ENCODE measurements at places on chromosomes 7 and 10.
A peak's percentile ranks its signal among the peaks of the same experiment; 100 is the strongest.

GRCh38 chr7:84647797-84648757 is 453.5 kb upstream of the SEMA3A start:
- DNase-seq = no peak

DNA sequence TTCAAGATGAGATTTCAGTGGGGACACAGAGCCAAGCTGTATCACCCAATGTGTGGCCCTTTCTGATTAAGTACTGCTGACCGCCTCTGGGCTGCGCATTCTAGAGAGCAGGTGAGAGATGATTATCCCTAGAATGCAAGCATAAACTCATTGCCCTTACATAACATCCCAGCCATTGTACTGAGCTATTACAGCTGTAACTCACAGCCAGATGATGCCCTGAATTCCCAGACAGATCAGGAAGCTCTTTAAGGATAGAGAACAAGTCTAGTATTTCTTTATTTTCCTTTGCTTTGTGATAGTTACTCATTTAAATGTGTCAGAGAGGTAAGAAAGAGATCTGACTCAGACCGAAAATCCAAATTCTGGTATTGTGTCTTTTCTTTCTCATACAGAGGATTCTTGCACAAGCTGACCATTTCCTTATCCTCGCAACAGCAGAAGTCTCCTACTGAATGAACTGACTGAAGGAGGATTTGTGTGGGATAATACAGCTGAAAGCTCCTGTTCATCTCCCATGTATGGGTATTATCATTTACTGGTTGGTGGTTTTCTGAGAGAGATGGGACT is 58.4 kb downstream of the ZNF22 start:
- no peak for DNase-seq

GRCh38 chr7:84624527-84624926 is 429.9 kb upstream of the SEMA3A start:
- no peak for DNase-seq

DNA sequence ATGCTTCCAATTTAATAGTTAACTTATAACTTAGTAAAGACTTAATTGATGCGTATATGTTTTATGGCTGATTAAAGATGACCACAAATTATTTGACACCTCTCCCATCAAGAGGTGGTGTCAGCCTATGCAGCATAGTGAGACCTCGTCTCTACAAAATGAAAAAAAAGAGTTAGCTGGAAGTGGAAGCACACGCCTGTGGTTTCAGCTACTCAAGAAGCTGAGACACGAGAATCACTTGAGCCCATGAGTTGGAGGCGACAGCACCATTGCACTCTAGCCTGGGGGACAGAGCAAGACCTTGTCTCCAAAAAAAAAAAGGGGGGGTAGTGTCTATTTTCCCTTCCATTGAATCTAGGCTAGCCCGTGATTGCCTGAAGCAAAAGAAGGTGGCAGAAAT is 99.1 kb upstream of the ABI1 start:
- DNase-seq = no peak

DNA sequence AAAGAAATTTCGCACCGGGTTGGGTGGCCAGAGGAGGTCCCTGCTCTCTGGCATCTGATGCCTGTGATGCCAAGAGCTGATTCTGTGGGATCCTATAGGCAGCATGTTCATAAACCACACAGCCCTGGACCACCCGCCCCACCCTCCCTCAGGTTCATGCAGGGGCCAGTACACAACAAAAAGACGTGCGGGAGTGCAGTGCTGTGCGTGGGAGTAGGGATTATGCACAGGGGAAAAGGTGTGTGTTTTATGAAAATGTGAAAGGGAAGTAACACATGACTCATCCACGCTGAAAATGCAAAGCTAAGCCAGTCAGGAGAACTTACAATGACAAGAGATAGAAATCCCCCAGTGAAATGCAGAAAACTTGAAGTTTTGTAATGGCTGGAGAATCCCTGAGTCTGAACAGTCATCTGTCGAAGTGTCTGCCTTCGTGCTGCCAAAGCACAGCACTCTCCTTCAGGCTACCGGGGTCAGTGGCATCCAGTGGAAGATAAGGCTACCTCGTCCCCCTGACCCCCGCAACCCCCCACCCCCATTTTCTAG is 1.1 kb downstream of the KIAA1217 start:
- no peak for DNase-seq

- DNase-seq = no peak
Measured at GRCh38 chr7:115368998-115369397, 447.1 kb downstream of the MDFIC start.

GRCh38 chr10:95406651-95407280 is 116.0 kb upstream of the PDLIM1 start:
- no peak for DNase-seq

GRCh38 chr7:38040831-38041230 is 120.4 kb downstream of the EPDR1 start:
- DNase-seq = no peak

DNA sequence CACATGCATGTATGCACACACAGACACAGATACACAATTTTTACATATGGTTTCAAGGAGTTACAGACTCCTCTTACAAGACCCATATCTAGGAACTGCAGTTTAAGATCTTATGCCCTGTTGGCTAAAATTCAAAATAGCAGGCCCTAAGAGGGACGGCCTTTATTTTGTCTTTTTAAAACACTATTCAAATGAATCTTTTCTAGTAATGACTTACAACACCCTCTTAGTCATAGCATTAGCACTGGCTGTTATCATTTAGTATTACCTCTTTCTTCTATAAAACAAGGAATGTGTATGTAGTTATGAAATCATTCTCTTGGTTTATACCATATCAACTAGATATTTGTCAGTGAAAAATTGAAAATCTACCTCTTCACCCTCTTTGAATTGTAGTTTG is 15.3 kb downstream of the PAPSS2 start:
- no peak for DNase-seq

DNA sequence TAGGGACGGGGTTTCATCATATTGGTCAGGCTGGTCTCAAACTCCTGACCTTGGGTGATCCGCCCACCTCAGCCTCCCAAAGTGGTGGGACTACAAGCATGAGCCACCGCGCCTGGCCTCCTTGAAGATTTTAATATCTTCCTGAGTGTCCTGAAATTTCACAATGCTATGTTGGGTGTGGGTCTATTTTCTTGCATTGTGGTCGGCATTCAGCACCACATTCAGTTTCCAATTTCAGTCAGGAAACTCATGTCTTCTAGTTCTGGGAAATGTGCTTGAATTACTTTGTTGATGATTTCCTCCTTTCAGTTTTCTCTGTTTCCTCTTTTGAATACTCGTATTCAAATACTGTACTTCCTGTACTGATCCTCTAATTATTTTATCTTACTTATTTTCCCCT is 49.3 kb upstream of the IL6 start:
- no peak for DNase-seq

DNA sequence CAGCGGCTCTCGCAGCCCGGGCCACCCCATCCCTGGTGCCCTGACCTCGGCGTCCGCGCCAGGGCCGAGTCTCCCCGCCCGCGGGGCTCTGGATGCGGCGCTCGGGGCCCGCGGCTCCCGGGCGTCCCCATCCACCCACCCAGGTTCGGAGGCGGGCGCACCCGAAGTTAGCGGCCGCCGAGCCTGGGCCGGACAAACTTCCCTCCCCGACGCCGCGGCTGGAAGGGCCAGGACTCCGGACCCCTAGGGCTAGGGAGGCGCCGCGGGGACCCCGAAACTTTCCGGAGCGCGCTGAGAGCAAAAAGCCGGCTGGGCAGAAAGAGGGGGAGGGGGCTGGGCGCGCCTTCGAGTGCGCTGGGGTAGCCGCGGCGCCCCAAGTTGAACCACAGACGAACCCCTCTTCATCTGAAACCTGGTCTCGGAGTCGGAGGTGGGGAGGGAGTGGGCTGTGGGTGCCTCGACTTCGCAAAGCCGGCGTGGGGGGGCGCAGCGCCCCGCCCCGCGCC is 3.7 kb upstream of the ELFN1 start:
- no peak for DNase-seq

DNA sequence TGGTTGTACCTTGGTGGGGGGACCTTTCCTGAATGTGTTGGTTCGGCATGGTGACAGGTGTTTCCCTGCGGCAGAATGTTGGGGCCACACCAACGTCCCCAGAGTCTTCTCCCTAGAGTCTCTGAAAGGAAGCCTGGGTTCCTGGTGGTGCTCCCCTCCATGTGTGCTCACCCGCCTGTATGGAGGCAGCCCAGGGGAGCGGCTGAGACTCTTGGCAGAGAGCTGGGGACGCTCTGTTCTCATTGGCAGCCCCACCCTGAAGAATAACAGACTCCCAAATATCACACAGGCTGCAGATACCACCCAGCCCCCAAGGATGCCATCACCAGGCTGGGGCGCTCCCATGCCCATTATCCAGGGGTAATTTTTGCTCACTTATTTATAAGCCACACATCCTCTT is 34.8 kb downstream of the CHST12 start:
- DNase-seq = no peak

GRCh38 chr7:106896231-106896630 is 31.1 kb downstream of the PIK3CG start:
- DNase-seq = no peak

DNA sequence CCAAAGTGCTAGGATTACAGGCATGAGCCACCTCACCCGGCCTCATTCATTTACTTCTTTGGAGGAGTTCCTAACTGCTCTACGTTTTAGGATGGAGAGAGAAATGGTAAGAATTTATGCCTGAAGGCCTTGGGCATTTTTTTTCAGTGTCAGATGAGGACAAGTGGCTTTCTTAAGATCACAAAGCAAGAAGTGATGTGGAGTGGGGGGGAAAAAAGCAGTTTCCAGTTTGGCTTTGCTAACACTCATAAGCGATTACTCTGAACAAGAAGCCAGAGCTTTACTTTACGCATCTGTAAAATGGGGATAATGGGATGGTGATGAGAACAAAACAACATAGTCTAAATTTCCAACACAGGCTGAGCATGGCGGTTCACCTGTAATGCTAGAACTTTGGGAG is 2.6 kb upstream of the PPIA start:
- DNase-seq = no peak

GRCh38 chr10:110207805-110208613 is 604 bp downstream of the MXI1 start:
- DNase-seq = peak; percentile 48

- no peak for DNase-seq
Measured at GRCh38 chr10:110615057-110615747, 28.9 kb upstream of the RBM20 start.

GRCh38 chr7:1863091-1863900 is 193.2 kb downstream of the ELFN1 start:
- no peak for DNase-seq

DNA sequence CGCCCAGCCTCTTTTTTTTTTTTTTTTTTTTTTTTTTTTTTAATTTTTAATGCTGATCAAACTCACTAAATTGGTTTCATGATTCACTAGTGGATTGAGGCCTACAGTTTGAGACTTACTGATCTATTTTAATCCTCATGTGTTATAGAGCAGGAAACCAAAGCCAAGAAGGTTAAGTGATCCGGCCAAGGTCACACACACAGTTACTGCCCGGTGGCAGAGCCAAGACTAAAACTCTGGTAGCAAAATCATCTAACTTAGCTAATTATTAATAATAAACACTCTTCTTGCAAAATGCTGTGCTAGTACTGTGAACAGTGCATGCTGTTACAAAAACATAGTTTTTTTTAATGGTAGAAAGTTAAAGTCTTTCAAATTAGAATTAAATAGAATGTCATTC is 188.3 kb upstream of the NFE2L3 start:
- no peak for DNase-seq

DNA sequence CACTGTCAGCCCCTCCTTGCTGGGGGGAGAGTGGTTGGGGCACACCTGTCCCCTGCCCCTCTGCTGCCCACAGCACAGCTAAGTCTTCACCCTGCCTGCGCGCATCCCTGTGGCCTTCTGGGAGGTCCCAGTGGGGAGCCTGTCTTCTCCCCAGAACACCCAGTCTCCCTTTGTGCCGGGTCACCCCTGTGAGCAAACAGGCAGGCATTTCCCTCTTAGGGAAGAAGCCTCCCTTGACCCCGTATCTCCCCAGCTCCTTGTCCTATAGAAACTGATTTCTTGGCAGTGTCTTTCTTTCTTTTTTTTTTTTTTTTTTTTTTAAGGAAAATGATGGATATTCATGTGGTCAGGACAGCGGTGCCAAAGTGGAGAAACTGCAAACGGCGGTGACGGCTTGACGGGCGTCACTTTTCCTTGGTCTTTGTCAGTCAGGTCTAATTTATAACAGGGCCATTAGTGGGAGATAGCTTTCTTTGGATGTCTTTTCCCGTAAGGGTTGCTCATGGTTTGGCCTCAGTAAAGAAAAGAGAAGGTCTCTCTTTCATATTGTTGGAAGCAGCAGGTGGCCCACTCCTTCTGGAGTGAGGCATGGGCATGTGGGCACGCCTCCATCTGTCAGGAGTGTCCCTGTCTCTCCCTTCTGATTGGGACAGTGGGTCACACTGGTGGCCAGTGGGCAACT is 115.3 kb downstream of the NKX6-2 start:
- no peak for DNase-seq

- no peak for DNase-seq
Measured at GRCh38 chr7:44463169-44463808, 27.2 kb downstream of the NUDCD3 start.

DNA sequence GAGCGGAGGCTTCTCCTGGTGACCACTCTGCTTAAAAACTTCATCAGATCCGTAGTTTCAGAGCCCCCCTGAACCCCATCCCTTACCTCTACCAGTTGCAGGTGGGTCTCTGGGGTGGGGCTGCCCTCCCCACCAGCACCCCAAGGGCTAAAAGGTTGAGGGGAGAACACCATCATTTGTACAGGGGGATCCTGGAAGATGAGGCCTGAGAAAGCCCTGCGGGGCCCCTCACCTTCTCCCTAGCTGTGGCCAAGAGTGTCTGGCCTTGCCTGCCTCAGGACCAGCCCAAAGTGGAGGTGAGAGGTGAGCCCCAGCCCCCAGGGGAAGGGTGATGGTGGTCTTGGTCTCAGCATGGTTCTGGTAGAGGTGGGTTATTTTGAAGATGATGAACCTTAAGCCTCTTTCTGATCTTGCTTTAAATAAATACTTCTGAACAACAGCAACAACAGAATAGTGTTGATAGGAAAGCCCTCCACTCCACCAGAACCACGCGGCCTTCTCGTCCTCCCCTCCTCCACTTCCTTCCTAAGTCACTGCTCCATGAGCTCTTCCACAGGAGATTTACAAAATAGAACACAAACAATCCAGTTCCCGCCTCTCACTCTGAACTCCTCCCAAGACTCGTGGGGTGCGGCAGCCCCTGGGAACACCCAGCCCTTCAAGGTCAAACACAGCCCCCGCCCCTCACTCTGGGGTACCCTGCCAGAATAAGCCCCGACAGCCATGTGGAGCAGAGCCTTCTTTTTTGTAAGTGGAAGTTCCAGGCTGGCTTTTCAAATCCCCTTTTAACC is 169.1 kb downstream of the EGFR start:
- no peak for DNase-seq

GRCh38 chr7:118085000-118085399 is 99.0 kb upstream of the LSM8 start:
- no peak for DNase-seq

GRCh38 chr7:49866076-49866735 is 92.8 kb downstream of the VWC2 start:
- no peak for DNase-seq

GRCh38 chr7:107201795-107202450 is 33.1 kb downstream of the HBP1 start:
- peak; percentile 8 for DNase-seq

GRCh38 chr10:102775935-102776669 is 32.4 kb downstream of the WBP1L start:
- DNase-seq = no peak

- peak; percentile 61 for DNase-seq
Measured at GRCh38 chr7:123643495-123644441, 11.9 kb upstream of the LMOD2 start.

GRCh38 chr10:78916227-78916626 is 152.5 kb upstream of the ZMIZ1 start:
- no peak for DNase-seq

All from neuronal stem cell (in vitro differentiated cells).